ENCODE measurements at places on chromosomes 6 and 20. TPM values are rescaled to one million over a fixed set of nuclear protein-coding genes. Genes with fewer than 3 reads are reported as not detected.

The ESR1 gene
- total RNA-seq: 2.2 TPM

The ZBTB46 gene
- 8.3 TPM for total RNA-seq

The CALHM6 gene
- total RNA-seq: 3.4 TPM

The PNLDC1 gene
- total RNA-seq: 0.30 TPM

Data from skin of body (tissue), 3 donors.